NCI-H2107 (cell line): ENCODE measurements at places on chromosomes 1 and 21.

DNA sequence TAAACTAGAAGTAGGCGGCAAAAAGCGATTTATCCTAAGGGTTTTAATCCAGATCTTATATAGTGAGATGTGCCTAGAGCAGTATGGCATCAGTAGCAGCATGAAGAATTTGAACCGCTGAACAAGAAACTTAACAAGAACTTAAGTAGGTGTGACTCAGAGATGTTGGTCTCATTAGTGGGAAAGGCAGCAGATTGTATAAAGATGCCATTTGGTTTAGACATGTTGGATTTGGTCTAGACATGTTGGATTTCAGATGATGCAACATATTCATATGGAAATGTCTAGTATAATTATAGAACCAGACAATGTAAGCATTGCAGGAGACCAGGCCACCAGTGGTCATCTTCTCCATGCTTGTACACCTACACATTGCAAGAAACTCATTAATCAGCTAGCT, 42.1 kb upstream of the ZP4 start:
- DNase-seq = no peak

GRCh38 chr1:183571678-183572268, 18.5 kb downstream of the NCF2 start:
- DNase-seq = no peak

- no peak for DNase-seq
Measured at GRCh38 chr1:211660718-211661222, 14.7 kb downstream of the NEK2 start.

GRCh38 chr1:231781892-231782291, 155.3 kb downstream of the DISC1 start:
- no peak for DNase-seq

DNA sequence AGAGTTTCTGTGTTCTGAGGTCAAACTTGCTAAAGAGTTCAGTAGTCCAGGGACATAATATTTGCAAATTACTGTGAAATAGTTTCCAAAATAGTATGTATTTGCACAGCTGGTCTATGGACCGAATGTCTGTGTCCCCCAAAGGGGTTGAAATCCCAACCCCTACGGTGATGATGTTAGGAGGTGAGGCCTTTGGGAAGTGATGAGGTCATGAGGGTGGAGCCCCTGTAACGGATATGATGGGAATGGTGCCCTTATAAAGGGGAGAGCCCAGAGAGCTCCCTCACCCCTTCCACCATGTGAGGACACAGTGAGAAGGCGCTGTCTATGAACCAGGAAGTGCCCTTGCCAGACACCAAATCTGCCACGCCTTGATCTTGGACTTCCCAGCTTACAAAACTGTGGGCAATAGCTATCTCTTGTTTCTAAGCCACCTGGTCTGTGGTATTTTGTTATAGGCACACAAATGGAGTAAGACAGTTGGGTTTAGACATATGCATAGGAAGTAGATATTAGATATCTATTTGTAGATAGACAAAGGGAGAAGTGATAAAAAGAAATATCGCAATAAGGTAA, 21.7 kb downstream of the RNF187 start:
- DNase-seq = no peak

DNA sequence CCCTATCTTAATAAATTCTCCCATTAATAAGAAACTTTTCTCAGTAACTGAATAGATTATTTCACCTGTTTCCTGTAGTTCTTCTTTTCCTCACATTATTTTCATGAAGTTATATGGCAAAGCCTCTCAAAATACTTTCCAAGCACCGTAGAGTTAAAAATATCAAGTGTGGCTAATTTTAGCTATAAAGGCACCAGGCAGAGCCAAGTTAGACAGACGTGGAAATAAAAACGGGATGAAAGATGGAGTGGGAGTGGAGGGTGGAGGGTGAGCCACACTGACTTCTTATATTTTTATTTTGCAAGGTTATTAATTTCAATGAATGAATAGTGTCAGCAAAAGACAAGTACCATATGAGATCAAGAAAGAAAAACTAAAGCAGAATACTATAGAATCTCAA, 71.7 kb downstream of the ENAH start:
- DNase-seq = no peak

DNA sequence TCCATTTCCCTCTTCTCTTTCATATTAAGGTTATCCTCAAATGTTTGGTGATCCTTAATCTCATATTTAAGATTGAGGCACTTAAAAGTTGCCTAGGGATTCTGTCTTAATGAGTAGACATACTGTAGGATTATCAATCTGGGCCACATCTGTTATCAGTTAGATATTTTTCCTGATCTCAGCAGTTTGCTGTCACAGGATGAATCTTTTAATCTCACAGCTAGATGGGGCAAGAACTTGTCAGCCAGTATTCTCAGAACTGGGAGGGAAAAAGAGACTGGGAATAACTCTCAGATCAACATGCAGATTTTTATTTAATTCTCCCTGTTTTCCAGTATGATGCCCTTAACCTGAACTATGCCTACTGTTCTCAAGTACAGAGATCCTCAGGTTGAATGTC, 14.0 kb downstream of the ZNF644 start:
- no peak for DNase-seq

- no peak for DNase-seq
Measured at GRCh38 chr1:154960446-154961136, 991 bp downstream of the PYGO2 start.

- no peak for DNase-seq
Measured at GRCh38 chr1:244171241-244171985, 120.3 kb downstream of the ZBTB18 start.

- no peak for DNase-seq
Measured at GRCh38 chr1:3978990-3979325, 78.9 kb upstream of the C1orf174 start.

GRCh38 chr1:115679141-115679611, 37.4 kb downstream of the VANGL1 start:
- DNase-seq = no peak
